Activated naive CD8-positive, alpha-beta T cell treated with anti-CD3 and anti-CD28 coated beads, Interleukin-2, amount 50 U/mL, for 24 hours (primary cell): ENCODE measurements at places on chromosomes 7 and 10.

DNA sequence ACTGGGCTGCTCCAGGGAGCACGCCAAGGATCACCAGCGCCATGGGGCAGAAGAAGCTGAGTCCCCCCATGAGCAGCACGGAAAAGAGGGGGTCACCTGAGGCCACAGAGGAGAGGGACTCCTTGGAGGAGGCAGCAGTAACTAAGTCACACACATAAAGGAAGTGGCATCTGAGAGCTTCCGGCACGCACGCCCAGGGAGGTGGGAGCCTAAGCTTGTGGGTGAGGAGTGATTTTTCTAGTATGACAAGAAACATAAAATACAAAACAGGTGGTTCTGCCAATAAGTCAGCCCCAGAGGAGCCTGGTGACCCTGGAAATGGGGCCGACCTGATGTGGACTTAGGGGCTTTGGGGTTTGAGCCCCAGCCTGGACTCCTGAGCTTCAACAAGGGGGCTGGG lies 60.8 kb downstream of the CARD11 start:
- peak; percentile 56 for DNase-seq

DNA sequence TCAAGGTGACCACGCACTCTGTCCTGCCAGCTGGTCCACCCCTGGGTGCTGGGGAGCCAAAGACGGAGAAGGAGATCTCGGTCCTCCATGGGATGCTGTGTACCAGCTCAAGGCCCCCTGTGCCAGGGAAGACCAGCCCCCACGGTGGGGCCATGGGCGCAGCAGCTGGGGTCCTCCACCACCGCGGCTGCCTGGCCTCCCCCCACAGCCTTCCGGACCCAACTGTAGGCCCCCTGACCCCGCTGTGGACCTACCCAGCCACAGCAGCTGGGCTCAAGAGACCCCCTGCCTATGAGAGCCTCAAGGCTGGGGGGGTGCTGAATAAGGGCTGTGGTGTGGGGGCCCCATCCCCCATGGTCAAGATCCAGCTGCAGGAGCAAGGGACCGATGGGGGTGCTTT lies 5.4 kb downstream of the NYAP1 start:
- no peak for DNase-seq

- no peak for DNase-seq
Measured at GRCh38 chr10:33706746-33707145, 372.3 kb upstream of the NRP1 start.

DNA sequence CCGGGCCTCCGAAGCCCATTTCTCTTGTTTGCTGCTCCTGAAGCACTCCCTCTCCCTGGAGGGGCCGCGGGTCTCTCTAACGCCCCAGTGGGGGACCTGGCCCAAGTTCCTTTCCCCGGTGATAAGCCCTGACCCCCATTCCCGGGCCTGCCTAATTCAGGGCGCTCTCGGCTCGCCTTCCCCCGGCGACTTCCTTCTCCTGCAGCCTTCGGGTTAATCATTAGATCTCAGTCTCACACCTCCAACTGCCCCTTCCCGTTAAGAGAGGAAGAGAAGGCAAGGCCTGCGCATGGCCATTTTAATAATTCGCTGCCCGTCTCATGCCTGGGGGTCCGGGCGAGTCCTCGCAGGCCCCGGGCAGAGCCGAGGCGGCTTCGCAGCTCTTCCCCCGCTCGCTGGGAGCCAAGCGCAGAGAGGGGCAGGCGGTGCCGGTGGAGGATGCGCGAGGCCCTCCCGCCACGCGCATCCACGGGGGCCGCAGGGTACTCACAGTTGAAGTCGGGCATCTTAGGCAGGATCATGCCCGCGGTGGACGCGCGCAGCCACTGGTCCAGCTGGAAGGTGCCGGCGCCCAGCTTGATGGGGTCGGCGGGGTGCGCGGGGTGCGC lies 1.2 kb downstream of the MNX1 start:
- no peak for DNase-seq

- no peak for DNase-seq
Measured at GRCh38 chr10:66746711-66747110, 179.1 kb upstream of the LRRTM3 start.

DNA sequence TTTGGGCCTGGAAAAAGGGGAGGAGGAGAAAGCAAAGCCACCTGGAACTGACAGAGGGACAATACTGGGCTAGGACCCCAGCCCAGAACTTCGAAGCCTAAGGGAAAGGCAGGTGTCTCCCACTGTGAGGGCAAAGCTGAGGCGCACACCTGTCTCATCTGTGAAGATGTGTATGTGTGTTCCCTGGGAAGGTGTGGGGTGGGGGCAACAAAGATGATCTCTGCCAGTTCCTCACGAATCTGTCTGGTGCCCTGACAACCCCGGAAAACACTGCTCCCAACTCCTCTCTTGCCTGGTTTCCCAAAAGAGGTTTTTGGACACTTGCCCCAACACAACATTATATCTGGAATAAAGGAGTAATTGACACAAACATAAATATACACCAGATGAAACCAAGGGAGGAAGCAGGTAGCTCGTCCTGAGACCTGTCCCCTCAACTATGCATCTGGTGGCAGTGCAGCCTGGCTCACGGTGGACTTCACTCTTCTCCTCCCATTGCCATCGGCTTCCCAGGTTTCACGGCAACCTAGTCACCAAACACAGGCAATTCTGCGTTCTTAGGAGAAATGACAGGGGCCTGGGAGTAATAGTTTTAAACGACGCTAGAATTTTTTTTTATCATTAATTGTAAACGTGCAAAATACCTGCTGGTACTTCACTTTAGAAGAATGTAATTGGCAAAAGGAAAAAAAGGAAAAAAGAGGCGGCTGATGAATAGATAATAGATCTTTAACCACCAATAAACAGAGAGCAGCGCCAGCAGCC lies 1.7 kb upstream of the EMX2 start:
- no peak for DNase-seq

- DNase-seq, result no peak
Measured at GRCh38 chr10:23370106-23370505, 25.5 kb upstream of the C10orf67 start.

GRCh38 chr7:122006687-122007086 lies 133.7 kb downstream of the PTPRZ1 start:
- DNase-seq, result no peak

DNA sequence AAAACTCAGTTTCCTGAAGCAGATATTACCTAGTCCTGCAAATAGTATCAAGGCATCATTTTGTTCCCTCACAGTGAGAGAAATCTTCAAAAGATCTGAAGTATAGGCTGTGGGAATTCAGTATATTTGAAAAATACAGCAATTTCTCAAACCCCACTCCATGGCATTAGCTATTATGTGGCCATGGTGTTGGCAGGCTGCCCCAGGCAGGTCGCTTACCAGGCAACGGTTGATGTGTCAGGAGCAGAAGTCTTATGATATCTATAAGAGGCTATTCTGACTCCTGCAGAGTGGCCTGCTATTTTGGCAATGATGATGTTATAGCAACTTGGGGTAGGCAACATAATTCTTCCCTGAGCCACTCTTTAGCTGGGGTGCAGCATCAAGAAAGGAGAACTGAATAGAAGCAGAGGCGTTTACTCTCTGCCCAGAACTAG lies 187.9 kb downstream of the PLXDC2 start:
- DNase-seq, result no peak

DNA sequence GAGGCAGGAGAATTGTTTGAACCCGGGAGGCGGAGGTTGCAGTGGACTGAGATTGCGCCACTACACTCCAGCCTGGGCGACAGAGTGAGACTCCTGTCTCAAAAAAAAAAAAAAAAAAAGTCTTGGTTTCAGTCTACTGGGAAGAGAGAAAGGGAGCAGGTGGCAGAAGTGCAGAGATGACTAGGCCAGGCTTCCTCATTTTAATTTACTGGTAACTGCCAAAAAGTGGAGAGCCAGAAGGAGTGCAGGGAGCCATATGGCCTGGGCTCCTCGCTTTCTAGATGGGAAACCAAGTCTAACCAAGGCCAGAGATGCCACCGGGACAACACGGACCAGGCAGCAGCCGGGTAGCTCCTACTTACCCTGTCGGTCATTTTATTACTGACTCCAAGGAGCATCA lies 12.2 kb downstream of the SEPHS1 start:
- DNase-seq, result no peak

DNA sequence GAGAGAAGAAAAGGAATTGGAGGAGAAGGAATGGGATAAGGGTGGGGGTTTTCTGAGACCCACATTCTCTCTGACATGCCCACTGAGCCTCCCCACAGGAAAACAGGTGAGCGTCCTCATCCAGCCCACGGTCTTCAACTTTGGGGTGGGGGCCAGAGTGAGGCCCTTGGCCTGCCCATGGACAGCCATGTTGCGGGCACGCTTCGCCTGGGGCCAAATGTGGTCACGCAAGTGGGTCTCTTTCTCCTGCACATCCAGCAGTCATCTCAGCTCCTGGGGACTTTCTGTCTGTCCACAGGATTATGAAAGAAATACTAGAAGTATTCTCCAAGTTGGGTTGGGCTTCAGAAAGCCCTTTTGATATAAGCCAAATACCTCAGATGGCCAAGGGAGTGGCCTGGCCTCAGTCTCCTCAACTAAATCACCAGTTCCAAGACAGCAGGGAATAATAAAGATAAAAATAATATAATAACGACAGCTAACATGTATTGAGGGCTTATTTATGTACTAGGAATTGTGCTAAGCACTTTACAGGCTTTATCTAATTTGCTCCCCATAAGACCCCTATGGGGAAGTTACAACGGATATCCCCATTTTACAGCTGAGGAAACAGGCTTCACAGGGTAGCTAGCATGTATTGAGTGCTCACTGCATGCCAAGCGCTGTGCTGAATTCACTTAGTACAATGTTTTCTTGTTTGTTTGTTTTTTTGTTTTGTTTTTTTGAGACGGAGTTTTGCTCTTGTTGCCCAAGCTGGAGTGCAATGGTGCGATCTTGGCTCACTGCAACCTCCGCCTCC lies 57.2 kb upstream of the LBX1 start:
- DNase-seq, result no peak
